ENCODE measurements at places on chromosomes 2 and 18. TPM values are rescaled to one million over a fixed set of nuclear protein-coding genes. Genes with fewer than 3 reads are reported as not detected.

DNA sequence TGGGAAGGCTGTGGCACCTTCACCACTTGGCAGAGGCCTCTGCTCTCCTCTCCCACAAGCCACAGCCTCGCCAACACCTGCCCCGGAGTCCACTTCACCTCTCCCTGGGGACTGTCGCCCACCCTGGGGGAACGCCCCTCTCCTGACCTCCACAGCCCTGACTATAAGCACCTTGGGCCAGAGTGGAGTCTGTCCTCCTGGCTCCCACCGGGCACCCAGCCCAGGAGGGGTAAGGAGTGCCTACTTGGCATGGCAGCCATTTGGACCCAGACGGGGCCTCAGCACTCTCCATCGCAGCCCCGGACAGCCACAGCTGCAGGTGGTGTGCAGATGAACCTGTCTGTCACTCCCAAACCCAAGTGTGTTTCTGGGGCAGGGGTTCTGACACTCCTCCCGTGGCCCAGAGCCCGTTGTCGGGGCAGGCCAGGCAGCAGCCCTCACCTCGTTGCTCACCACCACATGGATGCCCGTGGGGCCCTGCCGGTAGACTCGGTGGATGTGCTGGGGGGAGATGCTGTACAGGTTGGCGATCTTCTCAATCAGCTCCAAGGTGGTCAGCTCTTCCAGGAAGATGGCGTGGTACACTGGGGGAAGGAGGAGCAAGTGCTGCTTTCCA, 53.5 kb downstream of the TFCP2L1 start:
- DNase-seq: no peak

DNA sequence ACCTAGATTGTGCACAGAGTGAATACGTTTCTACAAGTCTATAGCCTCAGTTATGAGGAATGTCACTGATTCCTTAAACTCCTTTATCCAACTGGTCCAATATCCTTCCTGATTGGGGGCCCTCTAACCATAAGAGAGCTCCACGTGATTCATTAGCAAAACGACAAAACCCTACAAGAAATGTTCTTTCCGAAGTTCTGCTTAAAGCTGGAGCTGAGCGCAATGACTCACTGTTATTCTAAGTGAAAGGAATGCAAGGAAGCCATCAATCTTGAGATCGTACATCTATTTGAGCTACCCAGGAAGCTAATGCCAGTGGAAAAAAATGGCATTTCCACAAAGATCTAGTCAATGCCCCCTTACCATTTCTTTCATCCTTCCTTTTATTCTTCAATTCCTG, 354.9 kb upstream of the CDH20 start:
- DNase-seq: peak; percentile 12

GPBAR1 gene
- total RNA-seq: 1.6 TPM

- DNase-seq: no peak
Measured at GRCh38 chr2:235553291-235553690, 59.4 kb downstream of the AGAP1 start.

DNA sequence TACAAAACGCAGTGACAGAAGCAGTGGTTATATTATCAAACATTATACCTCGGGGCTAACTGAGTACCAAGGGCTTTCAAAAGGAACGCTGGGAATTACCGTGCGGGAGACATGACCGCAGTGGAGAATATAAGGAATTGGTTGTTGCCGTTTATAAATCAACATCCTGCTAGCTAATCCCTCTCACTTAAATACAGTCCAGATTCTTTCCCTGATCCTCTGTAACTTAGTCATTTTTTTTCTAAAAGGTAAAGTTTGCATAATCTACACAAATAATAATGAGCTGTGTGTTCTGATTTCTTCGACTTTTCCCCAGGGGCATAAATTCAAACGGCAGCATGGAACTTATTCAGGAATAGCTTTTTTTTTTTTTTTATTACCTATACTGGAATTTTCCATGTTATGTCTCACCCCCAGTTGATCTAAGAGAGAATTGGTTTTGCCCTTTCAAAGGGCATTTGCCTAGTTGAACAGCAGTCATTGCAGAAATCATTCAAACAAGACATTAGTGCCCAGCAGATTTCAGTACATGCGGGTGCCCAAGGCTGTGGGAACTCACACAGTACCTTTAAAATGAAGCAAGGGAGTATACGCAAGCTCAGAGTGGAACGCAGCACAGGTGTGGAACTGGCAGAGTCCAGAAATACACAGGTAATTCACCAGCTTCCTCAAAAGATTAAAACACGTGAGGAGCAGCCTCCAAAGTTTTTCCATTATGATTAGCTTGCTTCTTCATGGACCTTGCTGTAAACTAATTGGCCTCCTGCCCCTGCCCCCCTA, 63.9 kb downstream of the SMIM21 start:
- DNase-seq: no peak

DNA sequence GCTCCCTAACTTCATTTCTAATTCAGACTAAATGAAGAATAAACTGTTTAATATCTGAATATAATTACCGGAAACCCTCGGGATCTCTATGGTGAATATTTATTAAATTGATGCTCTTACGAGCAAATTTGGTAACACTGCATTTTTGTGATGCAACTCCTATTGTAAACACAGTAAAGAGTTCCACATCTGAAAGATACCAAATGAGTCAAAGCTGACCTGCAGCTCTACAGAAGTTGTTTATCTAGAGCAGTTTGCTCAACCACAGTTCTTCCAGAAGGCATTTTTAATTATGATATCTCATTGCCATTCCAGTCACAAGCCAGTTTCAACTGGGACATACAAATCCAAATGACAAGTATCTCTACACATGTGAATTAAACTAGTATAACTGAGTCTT, 129.7 kb downstream of the PKP4 start:
- no peak for DNase-seq

ASB18 gene
- not detected for total RNA-seq

GRCh38 chr2:84886791-84887190, 5.9 kb upstream of the TRABD2A start:
- DNase-seq: no peak

GRCh38 chr18:31401156-31402025, 24.8 kb downstream of the DSG4 start:
- no peak for DNase-seq

LGALSL gene
- 20.6 TPM for total RNA-seq

RAX gene
- total RNA-seq: 0.03 TPM

GRCh38 chr2:235433860-235434259, 60.0 kb upstream of the AGAP1 start:
- DNase-seq: no peak

- DNase-seq: no peak
Measured at GRCh38 chr18:50783553-50783952, 36.3 kb downstream of the MRO start.

GRCh38 chr2:43298500-43298899, 72.1 kb upstream of the ZFP36L2 start:
- no peak for DNase-seq

DNA sequence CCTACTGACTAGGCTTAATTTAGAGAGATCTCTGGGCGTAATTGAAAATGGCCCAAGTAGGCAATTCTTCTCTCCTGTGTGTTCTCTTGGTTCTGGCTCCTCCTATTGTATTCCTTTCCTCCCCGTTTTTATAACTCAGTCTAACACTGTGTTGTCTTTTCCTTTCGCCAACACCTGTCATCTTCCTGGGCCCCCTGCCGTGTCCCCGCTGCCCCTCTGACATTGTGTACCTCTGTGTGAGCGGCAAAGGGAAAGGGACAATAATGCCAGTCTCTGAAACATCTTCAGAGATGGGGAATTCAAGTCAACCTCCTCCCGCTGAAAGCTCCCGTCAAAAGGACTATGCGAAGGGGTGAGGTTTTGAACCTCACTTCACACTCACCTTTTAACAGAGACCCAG, 210.9 kb downstream of the GBX2 start:
- DNase-seq: no peak

- no peak for DNase-seq
Measured at GRCh38 chr2:147641651-147642050, 203.2 kb upstream of the ACVR2A start.

DNA sequence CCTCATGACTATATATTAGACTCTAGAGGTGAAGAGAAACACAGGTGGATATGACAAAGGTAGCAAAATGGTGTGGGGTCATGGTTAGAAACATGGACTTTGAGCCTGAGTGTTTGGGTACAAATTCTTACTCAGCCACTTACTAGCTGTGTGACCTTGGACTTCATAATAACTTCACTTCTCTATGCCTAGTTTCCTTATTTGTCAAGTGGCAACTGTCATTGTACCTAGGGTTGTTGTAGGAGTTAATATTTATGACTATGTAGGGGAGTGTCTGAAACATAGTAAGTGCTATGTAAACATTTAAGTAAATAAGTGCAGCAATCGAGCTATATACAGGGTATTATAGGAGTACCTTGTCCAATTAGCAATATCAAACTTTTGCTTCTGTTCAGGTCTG, 49.7 kb upstream of the RAPH1 start:
- no peak for DNase-seq
